H1 (cell line): ENCODE measurements at places on chromosomes 3 and 15. TPM values are rescaled to one million over a fixed set of nuclear protein-coding genes. Genes with fewer than 3 reads are reported as not detected.

GRCh38 chr3:18886331-18886730 is 262.0 kb upstream of the KCNH8 start:
- no peak overlapping the region for H3K4me3 ChIP-seq
- DNase-seq, result no peak
- H3K36me3 ChIP-seq, result no peaks in the 10 kb centered on the region

The ANKDD1A gene
- total RNA-seq, result 5.0 and 5.7 TPM in 2 replicates

The ARGFX gene
- total RNA-seq, result not detected in 2 replicates

GRCh38 chr15:51536965-51537574 is 85.5 kb downstream of the DMXL2 start:
- no peak overlapping the region for H3K27ac ChIP-seq
- H3K4me3 ChIP-seq, result no peak overlapping the region
- H3K36me3 ChIP-seq, result no peaks in the 10 kb centered on the region
- no peaks in the 10 kb centered on the region for H3K4me1 ChIP-seq
- no peaks in the 10 kb centered on the region for H3K27me3 ChIP-seq
